Frontal cortex (tissue), 4 donors: ENCODE measurements at places on chromosomes 4 and X. TPM values are rescaled to one million over a fixed set of nuclear protein-coding genes. Genes with fewer than 3 reads are reported as not detected.

RP2 gene
- total RNA-seq = 20.8 TPM

TLR10 gene
- 1.6 TPM for total RNA-seq

TCEAL6 gene
- total RNA-seq = 9.4 TPM

NKX1-1 gene
- total RNA-seq = not detected

AFM gene
- not detected for total RNA-seq

PITX2 gene
- total RNA-seq = not detected
